ENCODE measurements at places on chromosomes 2 and 18.

GRCh38 chr2:31401580-31401979, 13.0 kb downstream of the XDH start:
- no peak for DNase-seq

DNA sequence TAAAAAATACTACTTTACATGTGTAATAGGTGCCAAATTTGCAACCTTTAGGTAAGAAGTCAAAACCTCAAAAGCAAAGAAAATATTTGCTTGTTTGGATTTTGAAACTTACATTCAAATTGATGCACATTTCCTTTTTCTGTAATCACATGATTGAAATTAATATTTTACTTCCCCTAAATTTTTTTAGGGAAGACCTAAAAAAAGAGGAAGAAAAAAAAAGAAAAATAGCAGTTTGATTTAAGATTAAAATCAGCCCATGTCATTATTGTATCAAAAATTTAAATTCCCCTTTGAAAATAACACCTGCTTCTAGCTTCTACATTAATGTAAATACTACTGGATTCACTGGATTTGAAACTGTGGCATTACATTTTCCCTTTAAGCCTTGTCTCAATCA, 68.2 kb upstream of the STON1 start:
- no peak for DNase-seq

- DNase-seq = no peak
Observed at GRCh38 chr18:62206593-62206992, 19.5 kb downstream of the RELCH start.

DNA sequence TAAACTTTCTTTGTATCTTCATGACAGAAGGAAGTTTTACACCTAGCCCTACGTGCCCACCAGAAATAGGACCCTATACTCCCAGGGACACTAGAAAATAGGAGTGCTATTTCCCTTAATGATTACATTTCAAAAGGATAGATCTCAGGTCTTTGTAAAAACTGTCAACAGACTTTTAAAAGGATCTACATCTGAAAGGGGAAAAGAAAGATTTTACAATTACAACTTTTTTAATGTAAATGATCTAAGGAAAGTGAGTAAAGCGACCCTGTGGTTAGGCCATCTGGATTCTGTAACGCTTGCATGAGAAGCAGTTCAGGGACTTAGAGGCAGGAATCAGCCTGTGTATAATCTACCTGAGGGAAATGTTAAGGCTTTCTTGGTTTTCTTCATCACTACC, 431.8 kb upstream of the MC4R start:
- DNase-seq = no peak

DNA sequence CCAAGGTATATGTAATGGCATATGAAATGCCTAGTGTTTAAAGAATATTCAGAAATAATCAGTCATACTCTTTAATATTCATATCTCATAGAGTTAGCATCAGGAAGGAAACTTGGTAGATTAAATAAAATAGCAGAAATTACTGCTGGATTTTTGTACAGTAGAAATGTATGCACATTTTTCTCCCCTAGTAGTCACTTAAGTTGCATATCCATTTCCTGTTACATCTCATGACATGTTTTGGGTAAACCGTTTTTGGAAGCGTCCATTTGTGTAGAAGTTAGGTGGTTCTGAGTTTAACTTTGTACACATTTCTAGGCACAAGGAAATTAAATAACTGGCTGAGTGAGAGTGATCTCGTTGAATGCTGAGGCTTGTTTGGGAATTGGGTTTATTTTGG, 21.9 kb downstream of the NEDD4L start:
- DNase-seq = no peak

GRCh38 chr2:84846041-84846663, 34.7 kb downstream of the TRABD2A start:
- no peak for DNase-seq
